ENCODE measurements at places on chromosomes 6 and 20.

GRCh38 chr6:127515234-127515793 lies 3.8 kb downstream of the MTCL3 start:
- DNase-seq = no peak

DNA sequence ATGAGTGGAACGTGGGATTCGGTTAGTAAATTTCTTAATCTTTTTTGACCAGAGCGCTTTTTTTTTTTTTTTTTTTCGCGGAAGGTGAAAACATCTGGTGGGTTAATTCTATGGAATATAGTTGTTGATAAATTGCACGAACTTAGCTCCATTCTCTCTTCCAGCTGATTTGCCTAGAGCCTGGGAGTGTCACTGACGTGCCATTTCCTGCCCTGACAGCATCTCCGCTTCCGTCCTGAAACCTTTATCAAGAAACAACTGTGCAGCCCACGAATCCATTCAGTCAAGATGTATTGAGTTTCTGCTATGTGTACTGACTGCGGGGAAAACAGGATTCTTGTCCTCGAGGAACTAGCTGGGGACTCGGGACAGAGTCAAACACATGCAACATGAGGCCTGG lies 59.5 kb upstream of the TGM3 start:
- DNase-seq = no peak

DNA sequence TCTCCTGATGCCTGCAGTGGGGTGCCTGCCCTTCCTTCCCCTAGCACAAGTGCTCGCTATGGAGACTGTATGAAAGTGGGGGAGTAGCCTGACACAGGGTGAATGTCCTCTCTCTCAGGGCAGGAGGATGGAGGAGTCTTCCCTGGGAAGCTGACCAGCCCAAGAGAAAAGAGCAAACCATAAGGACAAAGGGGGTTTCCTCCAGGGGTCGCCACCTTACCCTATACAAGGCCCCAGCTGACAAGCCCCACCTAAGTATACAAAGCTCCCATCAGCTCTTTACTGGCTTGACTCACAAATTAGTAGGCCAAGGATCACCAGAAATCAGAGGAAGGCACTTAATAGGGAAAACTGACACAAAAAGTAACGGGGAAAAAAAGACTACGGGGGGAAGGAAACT lies 54.1 kb downstream of the PLAGL1 start:
- DNase-seq = no peak

- DNase-seq = no peak
Observed at GRCh38 chr6:170294298-170294730, 3.4 kb upstream of the DLL1 start.

All from inflammatory macrophage treated with lipopolysaccharide for 4 hours (primary cell).